ENCODE measurements at places on chromosomes 3 and 15. TPM values are rescaled to one million over a fixed set of nuclear protein-coding genes. Genes with fewer than 3 reads are reported as not detected.

Gene ANAPC13
- total RNA-seq, result 16.6 TPM

Gene NISCH
- 162 TPM for total RNA-seq

Gene LDHAL6B
- not detected for total RNA-seq

Gene ZNF774
- total RNA-seq, result 0.34 TPM

Gene BHLHE40
- total RNA-seq, result 719 TPM

Gene SPSB4
- total RNA-seq, result not detected

Gene PDHB
- total RNA-seq, result 33.7 TPM

Gene IL17RD
- total RNA-seq, result 0.05 TPM

Gene RAD51
- 5.0 TPM for total RNA-seq

Gene DNAJB11
- total RNA-seq, result 111 TPM

Gene SLC15A2
- total RNA-seq, result 4.4 TPM

Gene TMEM158
- total RNA-seq, result not detected

Gene RCN2
- total RNA-seq, result 24.1 TPM

Gene TMEM207
- not detected for total RNA-seq

Gene ACTRT3
- 0.68 TPM for total RNA-seq

Gene IDH2
- total RNA-seq, result 91.5 TPM

Gene ATP13A5
- not detected for total RNA-seq

Gene MRPL46
- total RNA-seq, result 9.8 TPM

Gene CCR3
- 36.7 TPM for total RNA-seq

Gene BLM
- 15.9 TPM for total RNA-seq

GRCh38 chr3:62546266-62546665, 172.9 kb upstream of the FEZF2 start:
- DNase-seq, result no peak

DNA sequence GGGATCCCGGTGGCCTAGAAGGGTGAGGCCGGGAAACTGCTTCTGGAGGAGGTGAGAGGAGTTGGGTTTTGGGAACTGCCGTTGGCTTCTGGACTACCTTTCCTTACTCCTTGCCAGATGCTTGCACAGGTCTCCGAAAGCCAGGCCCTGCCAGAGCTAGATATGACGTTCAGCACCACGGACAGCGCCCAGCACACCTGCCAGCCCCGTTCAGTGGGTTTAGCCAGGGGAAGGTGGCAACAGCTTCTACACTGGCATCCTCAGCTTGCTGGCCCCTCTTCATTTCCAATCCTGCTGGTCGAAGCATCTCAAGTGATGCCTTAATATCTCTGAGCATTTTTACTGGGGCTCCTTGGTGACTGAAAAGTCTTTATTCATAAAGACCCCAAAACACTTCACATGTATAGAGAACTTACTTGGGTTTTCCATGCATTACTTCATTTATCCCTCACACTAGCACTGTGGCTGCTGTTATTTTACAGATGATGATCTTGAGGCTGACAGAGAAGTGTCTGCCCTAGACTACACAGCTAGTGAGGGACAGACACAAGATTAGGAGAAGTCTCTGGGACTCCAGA, 21.9 kb downstream of the HCN4 start:
- DNase-seq, result peak; percentile 76

DNA sequence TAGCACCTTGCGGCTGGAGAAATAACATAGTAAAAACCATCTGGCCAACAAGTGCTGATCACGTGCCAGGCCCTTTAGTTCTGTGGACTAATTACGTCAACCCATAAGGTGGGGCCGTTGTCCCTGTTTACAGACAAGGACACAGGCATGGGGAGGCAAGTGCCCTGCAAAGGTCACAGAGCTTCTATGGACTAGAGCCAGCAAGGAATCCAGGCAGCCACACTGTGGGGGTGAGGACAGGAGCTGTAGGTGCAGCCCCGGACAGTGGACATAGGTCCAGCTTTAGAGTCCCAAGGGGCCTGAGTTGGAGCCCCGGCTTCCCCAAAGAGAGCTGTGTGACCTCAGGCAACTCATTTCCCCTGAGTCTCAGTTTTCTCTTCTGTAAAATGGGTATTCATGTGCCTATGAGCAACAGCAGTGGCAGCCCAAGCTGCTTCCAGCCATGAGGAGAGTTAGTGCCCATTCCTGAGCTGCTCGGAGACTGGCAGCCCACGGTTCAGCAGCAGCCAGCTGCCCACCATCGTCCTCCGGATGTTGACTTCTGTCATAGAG, 13.9 kb downstream of the CHST13 start:
- DNase-seq, result no peak

- DNase-seq, result peak; percentile 67
Measured at GRCh38 chr3:148955544-148956346, 35.6 kb upstream of the GYG1 start.

DNA sequence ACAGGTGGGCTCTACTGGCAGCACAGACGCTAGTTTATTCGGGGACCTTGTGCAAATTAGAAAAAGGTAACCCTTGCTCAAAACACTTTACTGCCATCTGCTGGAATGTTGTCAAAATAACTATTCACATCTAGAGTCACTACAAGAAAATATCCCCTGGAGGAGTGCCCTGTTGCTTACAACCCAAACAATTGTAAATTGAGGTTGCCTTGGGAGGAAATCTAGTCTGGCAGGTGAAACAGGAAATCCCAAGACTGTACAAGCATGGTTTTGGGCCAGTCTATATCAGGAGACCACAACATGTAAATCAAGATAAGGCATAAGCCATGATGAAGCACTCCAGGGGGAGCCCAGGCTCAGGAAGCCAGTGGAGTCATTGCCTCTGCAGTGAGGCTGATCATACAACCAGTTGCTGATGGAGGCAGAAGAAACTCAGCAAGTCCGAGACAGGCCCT, 136.8 kb upstream of the ACP3 start:
- peak; percentile 54 for DNase-seq

DNA sequence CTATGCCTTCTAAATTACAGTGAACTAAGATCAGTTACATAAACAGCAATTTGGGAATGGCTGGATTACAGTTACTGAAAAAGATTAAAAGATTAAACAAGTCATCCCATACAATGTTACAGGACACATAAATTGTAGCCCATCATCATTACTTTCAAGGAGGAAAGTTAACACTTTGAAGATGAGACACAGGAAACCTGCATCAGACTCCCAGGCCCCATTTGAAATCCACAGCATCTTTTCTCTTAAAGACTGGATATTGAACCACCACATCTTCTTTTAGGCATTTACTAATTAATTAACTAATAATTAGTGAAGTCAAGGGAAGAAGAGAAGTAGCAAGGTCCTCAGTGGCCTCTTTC, 170.2 kb downstream of the PLCL2 start:
- DNase-seq, result no peak

DNA sequence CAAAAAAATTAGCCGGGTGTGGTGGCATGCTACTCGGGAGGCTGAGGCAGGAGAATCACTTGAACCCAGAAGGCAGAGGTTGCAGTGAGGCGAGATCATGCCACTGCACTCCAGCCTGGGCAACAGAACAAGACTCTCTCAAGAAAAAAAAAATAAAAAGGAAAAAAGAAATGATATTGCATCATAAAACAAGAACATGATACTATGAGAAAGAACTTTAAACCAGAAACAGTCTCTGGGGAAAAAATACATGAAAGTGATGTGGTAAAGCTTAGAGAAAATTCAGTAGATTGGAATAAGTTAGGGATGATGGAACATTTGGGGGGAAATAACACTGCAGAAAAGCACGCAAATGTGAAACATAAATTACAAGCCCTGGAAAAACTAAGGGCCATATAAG, 54.7 kb downstream of the CRYGS start:
- no peak for DNase-seq

- DNase-seq, result no peak
Measured at GRCh38 chr3:30399394-30400181, 206.8 kb upstream of the TGFBR2 start.

GRCh38 chr3:109553591-109554371, 216.4 kb upstream of the DPPA4 start:
- no peak for DNase-seq

GRCh38 chr3:151919030-151919328, 45.5 kb downstream of the SUCNR1 start:
- DNase-seq, result no peak

- no peak for DNase-seq
Measured at GRCh38 chr15:58292751-58293175, 139.0 kb upstream of the LIPC start.

DNA sequence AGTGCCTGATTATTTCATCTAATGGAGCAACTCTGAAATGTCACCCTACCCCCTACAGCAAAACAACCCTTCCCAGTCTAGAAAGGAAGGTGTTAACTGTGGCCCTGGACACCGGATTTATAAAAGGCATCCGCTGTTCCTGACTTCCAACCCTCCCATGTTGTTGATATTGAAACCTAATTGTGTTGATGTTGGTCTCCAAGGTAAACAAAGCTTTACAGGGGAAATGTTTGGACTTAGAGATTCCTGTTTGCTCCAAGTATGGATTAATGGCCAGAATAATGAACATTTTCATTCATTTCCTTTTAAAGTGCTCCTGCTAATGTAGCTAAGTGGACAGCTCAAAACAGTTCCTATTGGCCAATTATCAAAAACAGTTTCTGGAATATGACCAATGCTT, 19.4 kb upstream of the LMCD1 start:
- DNase-seq, result no peak

- no peak for DNase-seq
Measured at GRCh38 chr3:24595796-24596195, 101.1 kb upstream of the THRB start.

GRCh38 chr3:152205097-152205593, 63.6 kb upstream of the MBNL1 start:
- no peak for DNase-seq

DNA sequence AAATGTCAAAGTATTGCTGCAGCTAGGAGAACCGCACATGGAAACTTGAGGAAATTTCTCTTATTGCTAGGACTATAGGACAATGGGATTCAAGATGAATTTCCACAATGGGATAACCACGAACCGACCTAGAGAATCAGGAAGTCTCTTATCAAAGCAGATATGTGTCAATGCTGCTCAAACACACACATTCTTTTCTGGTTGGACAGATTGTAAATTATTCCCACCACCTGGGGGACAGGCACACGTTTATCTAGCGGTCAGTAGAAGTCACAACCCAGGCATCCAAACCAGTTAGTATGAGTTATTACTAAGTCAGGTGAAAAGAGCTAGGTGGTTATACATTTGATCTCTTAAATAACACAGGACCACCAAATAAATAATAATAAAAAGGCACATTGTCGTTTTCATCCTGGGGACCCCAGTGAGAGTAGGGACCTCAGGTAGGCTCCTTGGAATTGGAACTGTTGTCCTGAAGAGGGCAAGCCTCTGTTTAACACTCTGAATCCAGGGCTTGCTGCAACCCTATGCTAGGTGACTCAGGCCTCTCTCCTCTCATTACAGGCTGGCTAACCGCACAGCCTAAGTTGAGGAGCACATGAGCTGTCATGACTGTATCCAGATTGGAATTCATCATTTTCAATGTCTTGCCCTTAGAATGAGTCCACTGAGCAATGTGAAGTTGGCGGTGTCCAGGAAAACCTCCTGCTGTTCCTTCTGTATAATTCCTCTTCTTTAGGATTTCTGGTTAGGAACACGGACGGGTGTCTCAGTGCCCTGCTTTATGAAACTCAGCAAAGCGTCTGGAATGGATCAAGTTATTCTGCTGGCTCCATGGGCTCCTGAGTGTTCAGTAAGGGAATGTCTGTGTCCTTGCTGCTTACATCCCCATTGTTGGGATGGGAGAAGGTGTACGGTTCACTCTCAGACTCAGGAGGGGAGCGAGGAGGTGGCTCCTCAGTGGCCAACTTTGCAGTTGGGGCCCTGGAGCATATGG, 59.0 kb downstream of the CLEC3B start:
- no peak for DNase-seq

- no peak for DNase-seq
Measured at GRCh38 chr15:85618228-85618505, 176.6 kb downstream of the KLHL25 start.

GRCh38 chr15:69896606-69897005, 201.1 kb downstream of the TLE3 start:
- no peak for DNase-seq

GRCh38 chr3:160393346-160394008, 5.5 kb downstream of the IFT80 start:
- no peak for DNase-seq

DNA sequence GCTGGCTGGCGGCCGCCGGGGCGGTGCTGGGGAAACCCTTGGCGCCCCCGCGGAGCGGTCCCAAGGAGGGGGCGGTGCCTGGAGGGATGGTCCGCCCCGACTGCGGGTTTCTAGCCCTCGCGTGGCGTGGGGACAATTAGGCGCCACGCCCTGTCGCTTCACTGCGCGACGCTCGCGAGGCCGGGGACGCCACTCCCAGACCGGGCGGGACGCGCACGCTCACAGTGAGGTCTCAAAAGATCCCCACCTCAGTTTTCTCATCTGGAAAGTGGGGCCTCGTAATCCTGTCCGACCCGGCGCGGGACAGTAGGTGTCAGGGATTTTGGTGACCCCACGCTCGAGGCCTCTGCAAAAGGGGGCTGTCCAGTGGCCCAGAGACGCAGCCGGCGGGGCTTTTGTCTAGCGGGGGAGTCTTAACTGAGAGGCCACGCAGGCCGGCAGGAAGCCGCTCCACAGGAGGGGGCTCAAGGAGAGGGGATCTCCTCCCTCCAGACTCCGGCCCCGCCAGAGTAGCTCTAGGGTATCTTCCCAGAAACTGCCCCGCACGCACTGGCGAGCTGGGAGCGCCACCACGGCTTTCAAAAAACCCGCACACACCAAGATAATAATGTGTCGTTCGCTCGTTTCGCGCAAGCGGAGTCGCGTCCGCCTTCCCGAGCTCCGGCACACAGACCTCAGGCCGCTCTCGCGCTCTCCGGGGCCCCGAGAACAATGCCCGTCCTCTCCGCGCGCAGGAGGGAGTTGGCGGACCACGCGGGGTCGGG, 710 bp upstream of the CLK3 start:
- DNase-seq, result peak; percentile 89

DNA sequence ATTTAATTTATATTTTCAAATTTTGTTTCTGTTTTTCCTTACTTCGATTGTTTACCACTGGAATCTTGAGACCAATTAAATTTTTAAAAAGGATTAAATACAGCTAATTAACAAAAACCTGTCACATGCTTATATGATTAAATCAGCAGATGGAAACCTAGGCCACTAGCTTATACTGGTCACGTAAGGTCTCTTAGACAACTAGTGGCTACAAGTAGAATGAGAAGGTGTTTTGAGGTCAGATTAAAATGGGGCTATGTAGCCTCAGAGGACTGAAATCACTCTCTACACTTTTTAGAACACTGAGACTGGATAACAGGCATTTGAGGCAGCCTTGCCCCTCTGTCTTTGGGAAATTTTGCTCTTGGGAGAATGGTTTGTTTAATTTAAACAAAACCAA, 246.5 kb upstream of the ONECUT1 start:
- no peak for DNase-seq

DNA sequence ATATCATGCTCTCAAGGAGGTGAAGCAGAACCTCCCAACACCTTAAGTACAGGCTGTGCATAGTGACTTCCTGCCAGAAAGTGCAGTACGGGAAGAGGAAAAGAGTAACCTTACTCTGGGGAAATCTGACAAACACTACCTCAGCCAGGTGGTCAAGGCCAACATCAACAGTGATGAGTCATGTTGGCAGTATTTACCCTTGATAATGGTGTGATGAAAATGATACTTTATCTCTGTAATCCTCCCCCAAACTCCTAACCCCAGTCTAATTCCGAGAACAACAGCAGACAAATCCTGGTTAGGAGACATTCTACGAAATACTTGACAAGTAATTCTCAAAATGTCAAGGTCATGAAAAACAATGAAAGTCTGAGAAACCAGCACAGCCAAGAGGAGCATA, 26.5 kb downstream of the ANKDD1A start:
- DNase-seq, result no peak

GRCh38 chr3:98589331-98590036, 3.9 kb downstream of the CPOX start:
- DNase-seq, result no peak

- no peak for DNase-seq
Measured at GRCh38 chr15:73228128-73228646, 140.6 kb downstream of the HCN4 start.

GRCh38 chr3:190183121-190183520, 62.4 kb upstream of the P3H2 start:
- no peak for DNase-seq
